Pulmonary artery endothelial cell (primary cell): ENCODE measurements at places on chromosomes 5 and 9. TPM values are rescaled to one million over a fixed set of nuclear protein-coding genes. Genes with fewer than 3 reads are reported as not detected.

DNA sequence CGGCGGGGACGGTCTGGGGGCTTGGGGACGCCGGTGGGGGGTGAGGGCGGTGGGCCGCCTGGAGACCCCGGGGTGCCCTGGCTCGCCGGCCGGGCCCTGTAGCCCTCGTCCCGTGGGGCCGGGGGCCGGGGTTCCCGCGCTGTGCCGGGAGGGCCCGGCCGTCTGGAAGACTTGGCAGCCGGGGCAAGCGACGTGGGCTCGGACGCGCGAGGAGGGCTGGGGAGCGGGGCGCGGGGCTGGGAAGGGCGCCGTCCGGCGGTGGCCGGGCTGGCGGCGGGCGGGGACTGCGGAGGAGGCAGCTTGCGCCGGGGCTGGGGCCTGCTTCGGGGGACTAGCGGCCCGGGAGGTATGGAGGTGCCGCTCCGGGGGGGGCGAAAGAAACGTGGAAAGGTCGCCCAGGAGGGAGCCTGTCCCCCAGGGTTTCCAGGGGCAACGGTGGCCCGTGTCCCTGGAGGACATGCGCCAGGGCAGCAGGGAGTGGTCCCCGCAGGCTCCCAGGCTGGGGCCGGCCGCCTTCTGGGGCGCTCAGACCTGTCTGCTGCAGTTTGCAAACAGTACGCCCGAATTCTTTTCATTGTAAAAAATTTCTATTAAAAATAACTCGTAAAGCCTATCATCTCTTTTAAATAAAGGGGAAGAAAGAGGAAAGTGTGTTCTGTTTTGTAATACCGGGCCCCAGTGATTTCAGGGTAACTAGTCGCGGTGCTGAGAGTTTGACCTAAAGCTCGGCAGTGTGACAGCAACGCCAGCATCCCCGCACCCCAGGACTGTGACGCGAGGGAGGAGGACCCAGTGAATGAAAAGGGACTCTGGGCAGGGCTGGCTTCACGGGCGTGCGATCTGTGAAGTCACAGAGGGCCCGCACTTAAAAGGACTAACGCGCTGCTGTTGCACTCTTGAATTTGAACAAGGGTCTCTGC lies 752 bp upstream of the ANKH start:
- DNase-seq = no peak

GRCh38 chr9:132826621-132827365 lies 51.3 kb downstream of the AK8 start:
- DNase-seq = no peak

- no peak for DNase-seq
Measured at GRCh38 chr9:30913331-30913730, 1471.1 kb upstream of the ACO1 start.

DNA sequence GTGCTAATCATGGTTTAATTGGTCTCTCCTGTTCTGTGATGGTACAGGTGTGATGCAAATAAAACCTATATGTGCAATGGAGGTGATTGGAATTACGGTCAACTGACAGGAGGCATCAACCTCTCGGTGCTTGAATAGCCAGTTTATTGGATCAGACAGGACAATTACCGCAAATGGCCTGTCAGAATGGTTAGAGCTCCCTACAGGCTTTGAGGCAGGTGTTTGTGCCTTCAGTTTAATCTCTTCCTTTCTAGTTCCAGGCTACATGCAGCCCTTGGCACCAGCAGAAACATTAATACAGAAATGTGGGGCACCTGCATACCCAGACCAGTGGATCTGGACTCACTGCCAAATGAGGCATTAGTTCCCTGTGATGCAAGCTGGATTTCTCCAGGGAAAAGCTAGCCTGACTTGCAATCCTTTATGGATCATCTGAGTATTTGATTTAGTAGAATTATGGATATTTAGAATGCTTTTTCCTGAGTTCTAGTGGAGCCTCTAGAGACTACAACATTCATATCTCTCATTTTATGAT lies 128.6 kb downstream of the MAT2B start:
- DNase-seq = no peak

GRCh38 chr5:130912088-130912487 lies 253.0 kb downstream of the HINT1 start:
- DNase-seq = no peak

DNA sequence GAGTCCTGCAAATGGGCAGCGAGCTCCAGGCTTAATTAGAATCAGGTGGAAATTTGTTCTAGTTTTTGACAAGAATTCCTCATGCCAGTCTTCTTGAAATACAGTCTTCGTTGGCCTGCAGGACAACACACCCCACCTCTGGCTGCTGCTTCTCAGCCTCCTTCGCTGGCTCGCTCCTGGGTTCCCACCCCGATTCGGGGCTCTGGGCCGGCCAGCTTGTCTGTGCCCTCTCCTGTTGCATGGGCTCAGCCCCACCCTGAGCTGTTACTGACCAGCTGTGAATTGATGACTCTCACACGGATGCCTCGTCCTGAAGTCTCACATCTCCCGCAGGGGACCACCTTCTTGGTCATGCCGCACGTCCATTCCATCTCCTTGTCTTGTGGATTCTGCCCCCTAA lies 21.0 kb downstream of the PSD2 start:
- DNase-seq = no peak

DNA sequence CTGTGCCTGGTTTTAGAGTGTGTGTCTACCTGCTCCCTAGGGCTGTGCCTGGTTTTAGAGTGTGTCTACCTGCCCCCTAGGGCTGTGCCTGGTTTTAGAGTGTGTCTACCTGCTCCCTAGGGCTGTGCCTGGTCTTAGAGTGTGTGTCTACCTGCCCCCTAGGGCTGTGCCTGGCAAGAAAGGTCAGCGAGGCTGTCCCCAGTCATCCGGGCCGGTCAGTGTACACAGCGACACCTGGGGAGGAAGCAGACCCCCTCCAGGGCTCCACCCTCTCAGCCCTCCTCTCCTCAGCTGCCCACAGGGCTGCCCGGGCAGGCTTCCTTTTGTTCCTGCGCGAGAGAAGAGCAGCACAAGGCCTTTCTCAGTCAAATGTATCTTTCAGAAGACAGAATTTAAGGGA lies 4.1 kb downstream of the NRARP start:
- DNase-seq = no peak

DNA sequence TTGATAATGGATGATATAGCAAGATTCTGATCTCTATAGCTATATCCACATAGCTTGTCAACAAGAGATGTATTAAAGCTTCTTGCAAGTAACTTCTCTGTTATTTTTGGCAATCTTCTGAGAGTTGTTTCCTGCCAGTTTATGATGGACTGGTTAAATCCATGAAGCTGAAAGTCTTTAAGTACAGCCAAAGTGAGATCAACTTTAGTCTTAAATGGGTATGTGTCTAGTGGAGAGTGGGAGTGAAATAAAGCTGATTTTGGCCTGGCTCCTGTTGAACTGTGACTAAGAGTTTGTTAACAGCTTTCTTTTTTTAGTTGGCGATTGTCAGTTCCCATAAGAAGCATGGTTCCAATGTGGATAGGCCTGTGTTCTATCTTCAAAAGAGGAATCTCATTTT lies 350.9 kb upstream of the PCSK5 start:
- no peak for DNase-seq

- no peak for DNase-seq
Measured at GRCh38 chr5:5799826-5800225, 377.3 kb downstream of the ICE1 start.

DNA sequence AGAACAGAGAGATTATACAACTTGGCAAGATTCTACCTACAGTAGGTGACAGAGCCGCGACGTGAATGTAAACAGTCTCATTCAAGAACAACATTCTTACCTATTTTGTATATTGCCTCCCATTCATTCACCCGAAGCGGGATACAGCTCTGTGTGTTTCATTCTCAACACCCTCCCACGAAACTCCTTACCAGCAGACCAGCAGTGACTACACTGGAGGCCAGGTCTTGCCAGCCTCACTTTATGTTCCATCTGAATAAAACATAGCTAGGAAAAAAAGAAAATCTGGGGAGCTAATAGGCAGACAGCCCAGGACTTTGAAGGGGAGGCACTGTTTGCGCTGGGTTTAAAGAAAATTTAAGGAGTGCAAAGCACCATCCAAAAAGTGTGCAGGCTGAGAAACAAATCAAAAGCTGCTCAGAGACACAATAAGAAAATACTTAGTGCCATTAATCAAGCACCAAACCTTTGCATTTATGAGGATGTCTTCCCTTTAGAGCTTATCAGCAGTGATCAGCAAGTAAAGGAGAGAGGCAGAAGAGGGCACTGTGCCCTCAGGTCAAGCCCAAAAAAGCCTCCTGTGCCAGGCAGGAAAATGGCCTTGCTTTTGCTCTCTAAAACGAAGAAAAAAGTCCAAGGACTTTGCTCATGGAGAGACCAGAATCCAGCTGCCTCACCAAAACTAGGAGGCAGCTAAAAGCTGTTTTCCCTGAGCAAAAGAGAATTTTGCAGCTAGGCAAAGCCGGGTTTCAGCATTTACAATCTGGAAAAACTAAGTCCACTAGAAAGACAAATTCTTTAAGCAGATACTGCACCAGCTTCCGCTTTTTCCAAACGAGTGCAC lies 295.1 kb downstream of the BNC2 start:
- no peak for DNase-seq

- no peak for DNase-seq
Measured at GRCh38 chr9:111900151-111900857, 3.7 kb downstream of the UGCG start.

GRCh38 chr5:84618262-84618661 lies 233.6 kb upstream of the EDIL3 start:
- no peak for DNase-seq

DNA sequence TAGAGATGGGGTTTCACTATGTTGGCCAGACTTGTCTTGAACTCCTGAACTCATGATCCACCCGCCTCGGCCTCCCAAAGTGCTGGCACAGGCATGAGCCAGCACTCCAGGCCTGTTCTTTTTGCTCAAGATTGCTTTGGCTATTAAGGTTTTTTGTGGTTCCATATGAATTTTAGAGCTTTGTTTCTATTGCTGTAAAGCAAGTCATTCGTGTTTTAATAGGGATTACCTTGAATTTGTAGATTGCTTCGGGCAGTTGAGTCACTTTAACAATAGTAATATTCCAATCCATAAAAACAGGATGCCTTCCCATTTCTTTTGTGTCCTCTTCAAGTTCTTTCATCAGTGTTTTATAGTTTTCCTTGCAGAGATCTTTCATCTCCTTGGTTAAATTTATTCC lies 22.1 kb downstream of the C6 start:
- no peak for DNase-seq

Gene EXD3
- total RNA-seq = 14.2 and 24.3 TPM in 2 replicates

Gene LCN9
- not detected in 2 replicates for total RNA-seq

Gene CNTFR
- not detected in 2 replicates for total RNA-seq

Gene TMEM250
- total RNA-seq = 72.3 and 75.4 TPM in 2 replicates

Gene ACOT12
- 0.13 TPM in 1 of 2 replicates, not detected in the other for total RNA-seq

Gene LCN1
- total RNA-seq = not detected in 2 replicates
